LHCN-M2 (cell line): ENCODE measurements at places on chromosomes 3 and 15. TPM values are rescaled to one million over a fixed set of nuclear protein-coding genes. Genes with fewer than 3 reads are reported as not detected.
A peak's percentile ranks its signal among the peaks of the same experiment; 100 is the strongest.

DNA sequence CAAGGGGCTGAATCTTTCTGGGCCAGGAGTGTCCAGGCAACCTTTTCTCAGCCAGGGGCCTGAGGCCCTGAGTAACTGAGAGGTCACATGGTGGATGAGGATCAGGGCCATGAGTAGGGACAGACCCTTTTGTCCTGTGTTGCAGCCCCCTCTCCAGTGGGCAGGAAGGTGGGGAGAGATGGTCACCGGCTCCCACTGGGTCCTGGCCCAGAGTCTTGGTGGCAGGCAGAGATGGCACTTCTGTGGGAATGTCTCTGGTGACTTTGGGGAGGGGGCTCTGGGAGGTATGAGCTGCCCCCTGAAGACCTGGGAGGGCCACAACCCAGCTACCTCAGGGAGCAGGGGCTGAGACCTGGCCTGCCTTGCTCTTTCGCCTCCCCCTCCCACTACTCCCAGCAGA, 6.8 kb downstream of the ESYT3 start:
- no peak for DNase-seq

DNA sequence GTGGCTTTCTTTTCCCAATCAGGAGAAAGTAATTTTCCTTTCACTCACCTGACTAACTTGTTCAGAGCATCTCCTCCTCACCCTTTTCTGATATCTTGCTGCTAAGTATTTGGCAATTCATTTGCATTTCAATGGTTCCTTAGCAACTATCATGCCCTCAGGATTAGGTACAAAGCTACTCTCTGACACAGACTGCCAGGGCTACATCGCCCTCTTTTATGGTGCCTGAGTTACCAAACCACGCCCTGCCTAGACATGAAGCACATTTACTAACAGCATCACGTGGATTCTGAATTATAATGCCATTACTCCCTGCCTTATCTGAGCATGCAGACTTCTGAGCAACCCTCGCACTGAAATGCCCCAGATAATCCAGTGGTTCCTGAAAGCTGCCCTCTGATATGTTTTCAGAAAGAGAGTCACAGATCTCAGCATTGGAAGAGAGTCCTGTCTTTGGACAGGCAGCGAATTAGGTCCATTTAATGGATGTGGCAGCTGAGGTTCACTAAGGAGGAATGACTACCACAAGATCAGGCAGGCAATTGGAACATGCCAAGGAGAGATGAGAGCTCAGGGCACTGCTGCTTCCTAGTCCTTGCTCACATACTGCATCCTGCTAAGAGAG, 14.5 kb downstream of the EPHB1 start:
- no peak for DNase-seq

GRCh38 chr3:44128057-44128775, 113.5 kb upstream of the TOPAZ1 start:
- peak; percentile 10 for DNase-seq

STRA6 gene
- total RNA-seq: 0.06 TPM in 1 of 2 replicates, not detected in the other

DNA sequence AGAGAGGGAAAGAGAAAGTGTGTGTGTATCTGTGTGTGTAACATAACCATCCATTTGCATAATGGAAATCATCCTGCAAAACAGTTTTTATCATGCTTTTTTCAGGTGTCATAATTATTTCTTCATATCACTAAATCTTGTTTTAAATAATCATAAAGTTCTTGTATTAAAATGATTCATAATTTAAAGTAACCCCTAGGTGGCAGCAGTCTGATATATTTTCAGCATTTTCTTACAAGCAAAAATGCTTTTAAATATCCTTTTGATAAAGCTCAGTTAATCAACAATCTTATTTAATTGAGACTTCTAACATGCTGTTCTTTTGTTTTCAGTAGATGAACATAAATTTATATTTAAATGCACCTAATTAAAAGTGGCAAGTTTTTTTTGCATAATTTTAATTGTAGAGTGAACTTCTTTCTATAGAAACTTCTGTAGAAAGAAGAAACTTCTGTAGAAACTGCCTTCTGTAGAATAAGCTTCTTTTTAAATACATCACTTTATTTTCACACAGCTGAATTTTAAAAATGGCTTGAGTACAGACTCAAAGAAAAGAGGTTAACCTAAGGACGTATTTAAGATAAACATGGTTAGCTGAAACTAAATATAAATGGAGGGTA, 72.5 kb downstream of the OPA1 start:
- DNase-seq: peak; percentile 22

DNA sequence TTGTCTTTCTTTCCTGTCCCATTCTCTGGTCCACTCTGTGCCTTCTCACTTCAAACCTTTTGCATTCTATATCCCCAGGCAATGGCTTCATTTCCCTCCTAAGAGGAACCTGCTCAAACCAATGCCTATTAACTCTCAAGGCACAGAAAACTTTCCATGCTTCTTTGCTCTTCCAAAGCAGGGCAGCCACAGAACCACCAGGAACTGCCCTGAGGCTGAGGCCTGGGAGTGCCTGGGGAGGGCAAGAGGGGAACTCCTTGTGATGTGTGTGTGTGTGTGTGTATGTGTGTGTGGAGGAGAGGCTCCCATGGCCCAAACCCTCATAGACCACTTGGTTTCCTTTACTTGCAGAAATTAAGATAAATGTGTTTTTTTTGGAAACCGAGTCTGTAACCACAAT, 14.1 kb upstream of the PGPEP1L start:
- DNase-seq: no peak

- no peak for DNase-seq
These were observed 163.7 kb downstream of the PGPEP1L start for GRCh38 chr15:98843844-98844243.

EPB42 gene
- total RNA-seq: not detected in 2 replicates

GRCh38 chr3:35970793-35971192, 331.5 kb downstream of the ARPP21 start:
- no peak for DNase-seq

GRCh38 chr3:187072511-187072910, 66.8 kb downstream of the RPL39L start:
- DNase-seq: no peak

MYEF2 gene
- total RNA-seq: 8.0 and 9.9 TPM in 2 replicates

ITIH1 gene
- total RNA-seq: not detected in 2 replicates

KNG1 gene
- total RNA-seq: not detected in 2 replicates

DNA sequence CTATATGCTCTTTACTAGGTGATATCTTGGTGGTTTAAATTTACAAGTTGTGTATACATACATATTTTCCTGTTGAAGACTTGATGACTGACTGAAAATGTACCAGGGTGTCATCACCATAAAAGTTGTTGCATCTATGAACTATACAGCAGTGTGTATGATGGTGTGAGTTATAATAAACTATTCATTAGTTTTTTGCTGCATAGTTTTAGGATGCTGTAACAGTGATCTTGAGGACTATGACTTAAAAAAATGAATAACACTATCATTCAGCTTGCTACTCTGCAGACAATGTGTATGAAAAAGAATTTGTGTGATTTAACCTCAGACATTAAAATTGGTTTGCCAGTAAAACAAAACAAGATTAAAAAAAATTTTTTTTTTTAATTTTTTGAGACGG, 49.0 kb downstream of the UBE2E2 start:
- no peak for DNase-seq

DNA sequence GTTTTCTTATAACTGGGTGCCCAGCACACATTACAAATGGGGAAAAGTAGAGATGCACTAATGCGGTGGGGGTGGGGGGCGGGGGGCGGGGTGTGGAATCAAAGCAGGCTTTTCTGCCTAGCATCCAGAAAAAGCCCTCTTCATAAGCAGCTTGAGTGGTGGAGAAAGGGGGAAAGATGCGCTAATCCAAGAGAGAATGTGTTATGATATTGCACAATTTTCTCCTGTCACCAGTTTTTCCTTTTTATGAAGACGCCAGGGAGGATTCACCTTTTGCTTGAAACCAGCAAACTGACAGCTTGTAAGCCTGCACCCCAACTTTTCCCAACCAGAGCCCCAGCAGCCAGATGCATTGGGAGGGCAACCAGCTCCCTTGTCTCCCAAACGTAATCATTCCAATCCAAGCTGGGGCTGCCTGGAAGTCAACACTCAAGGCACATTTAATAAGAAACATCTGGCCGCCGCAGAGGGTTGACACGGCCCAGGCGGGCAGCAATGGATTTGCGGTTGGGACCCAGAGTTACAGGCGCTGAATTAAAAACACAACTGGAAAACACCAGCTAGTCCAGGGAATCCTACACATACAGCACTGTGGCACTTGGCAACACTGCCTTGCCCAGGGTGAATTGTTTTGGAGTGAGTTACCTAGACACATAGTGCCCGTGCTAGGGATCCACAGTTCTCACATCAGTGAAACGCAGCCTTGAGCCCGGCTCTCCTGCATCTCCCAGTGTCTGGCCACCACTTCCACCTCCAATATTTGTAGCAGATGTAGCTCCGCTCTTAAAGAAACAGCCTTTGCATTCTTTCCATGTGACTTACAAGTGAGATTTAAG, 218.5 kb upstream of the PRICKLE2 start:
- DNase-seq: no peak

GRCh38 chr15:38285456-38285855, 32.8 kb downstream of the SPRED1 start:
- no peak for DNase-seq

GRCh38 chr3:120449701-120450599, 842 bp downstream of the FSTL1 start:
- DNase-seq: peak; percentile 57

UROC1 gene
- total RNA-seq: not detected in 2 replicates

DNA sequence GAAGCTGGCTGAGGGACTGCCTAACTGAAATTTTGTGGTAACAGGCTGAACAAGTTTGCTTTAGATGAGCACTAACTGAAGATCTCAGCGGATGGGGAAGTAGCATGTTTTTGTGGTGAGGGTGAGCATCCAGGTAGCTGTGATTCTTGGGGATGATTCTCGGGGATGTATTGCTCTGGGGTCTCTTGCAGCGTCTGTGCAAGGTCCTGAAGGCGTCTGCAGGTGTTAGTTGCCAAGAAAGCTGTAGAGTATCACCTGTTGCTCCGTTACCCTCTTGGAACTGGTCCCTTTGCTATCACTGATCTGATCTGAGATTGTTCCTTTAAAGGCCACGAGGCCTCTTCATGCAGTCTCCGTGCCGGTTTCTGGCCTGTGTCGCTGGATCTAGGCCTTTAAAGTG, 6.0 kb downstream of the TMED3 start:
- DNase-seq: no peak

GRCh38 chr3:25476639-25477038, 48.6 kb downstream of the RARB start:
- DNase-seq: no peak

LMOD3 gene
- 0.90 and 4.6 TPM in 2 replicates for total RNA-seq

DNA sequence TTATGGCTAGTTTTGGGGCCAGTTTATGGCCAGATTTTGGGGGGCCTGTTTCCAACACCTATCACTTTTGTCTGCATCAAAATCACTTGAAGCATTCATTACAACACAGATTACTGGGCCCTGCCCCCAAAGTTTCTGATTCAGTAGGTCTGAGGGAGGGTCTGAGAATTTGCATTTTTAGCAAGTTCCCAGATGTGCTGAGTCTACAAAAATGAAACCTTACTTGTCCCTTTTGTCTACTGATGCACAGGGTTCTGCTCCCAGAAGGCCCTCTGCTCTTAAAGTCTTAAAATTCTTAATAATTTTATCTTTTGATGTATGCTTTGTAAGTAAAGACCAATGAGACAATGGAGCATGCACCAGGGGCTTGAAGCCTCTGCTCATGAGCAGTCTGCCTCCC, 146.0 kb downstream of the POLQ start:
- DNase-seq: no peak

DNA sequence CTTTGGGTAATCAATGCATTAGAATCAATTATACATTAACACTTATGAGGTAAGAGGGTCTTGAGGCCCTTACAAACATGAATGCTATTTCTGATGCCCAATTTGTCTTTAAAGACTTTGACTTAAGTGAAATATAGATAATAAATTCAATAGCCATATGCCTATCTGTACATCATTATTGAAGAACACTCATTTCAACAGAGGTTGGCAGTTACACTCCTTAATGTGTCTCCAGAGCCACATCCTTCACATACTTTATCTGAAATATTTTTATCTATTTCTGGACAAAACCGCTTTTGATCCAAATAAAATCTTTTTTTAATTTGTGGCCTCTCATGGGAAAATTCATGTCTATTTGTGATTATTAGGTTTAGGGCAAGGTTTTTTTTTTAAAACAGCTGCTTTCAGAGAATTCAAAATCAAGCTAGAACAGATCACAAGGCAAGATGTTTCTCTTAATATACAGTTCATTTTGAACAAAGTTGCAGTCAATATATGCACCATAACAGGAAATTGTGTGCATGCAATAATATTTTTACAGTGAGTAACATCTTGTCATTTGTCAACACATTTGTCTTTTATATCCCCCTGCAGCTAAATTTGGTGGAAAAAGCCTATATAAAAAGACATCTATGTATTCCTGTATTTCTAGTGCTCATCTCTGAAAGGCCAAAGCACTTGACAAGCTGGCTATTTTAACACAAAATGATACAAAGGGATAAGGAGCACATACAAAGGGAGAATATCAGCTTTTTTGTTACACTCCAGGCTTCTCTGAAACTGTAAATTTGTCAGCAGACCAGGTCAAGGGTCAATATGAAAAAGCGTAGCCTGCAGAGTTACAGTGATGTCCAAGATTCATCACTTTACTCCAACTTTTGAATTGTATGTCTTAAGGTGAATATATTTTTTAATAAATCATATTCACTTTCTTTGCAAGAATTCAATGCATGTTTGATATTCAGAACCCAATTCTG, 146.2 kb upstream of the DPH6 start:
- peak; percentile 65 for DNase-seq

DNA sequence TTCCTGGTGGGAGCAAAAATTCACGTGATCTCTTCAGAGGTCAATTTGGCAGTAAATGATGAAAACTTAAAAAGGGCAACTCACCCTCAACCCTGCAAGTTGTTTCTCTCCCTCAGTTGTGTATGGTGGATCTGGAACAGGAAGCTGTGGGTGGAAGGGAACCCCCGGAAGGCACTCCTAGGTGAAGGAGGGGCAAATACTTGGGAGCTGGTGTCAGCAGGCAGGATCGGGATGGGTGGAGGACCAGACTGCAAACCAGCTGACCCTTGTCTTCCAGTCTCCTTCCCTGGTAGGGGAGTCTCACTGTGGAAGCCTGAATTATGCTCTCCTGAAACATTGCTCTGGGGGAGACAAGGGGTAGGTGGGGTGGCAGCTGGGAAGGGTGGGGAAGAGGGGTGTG, 33.5 kb downstream of the PRR23E start:
- no peak for DNase-seq

DNA sequence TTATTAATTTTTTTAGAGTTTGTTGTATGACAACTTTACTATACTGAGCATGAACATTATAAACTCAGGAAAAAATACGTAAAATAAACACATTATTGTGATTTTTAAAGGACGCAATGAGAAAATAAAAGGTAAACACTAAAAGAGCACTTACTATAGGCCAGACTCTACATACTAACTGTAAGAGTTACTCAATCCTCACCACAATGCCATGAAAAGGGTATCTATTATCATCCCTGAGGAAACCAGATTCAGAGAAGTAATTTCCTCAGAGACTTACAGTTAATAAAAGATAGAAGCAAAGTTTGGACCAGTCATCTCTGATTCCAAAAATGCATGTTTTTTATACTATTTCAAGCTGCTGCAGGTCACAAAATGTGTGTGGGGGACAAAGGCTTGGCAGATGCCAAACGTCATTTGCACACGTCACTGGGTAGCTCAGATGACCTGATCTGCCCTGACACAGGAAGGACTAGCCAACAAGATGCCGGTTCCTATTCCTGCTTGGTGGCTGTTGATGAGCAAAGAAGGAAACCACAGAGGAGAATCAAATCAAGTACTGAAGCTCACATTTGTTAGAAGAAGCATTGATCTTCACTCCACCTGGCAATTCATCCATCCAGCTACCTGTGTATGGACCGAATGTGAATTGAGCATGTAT, 42.3 kb downstream of the KLHL6 start:
- DNase-seq: no peak
